ENCODE measurements at places on chromosomes 4 and X.

- peak overlapping the region; percentile 81 for H3K27ac ChIP-seq
- no peaks in the 10 kb centered on the region for H3K36me3 ChIP-seq
- H3K27me3 ChIP-seq: no peaks in the 10 kb centered on the region
- H3K4me1 ChIP-seq: peaks cover 22% of the 10 kb centered on the region
- no peak for DNase-seq
Measured at GRCh38 chr4:168717847-168718246, 221.0 kb downstream of the PALLD start.

DNA sequence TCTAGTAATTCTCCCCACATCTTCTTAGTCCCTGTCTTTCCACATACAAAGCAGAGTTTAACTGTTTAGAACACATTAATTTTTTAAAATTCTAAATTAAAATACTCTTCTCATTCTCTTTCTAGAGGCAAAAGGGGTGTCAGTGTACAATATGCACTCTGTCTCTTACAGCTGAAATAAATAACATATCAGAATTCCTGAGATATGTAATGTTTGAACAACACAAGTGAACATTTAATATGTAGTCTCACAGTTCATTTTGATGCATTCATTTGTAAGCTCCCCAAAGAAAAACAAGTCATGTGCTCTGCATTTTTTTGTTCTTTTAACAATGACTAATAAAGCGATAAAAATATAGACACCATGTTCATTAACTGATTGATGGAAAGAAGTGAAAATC is 19.7 kb upstream of the SULT1B1 start:
- no peak overlapping the region for H3K4me3 ChIP-seq
- H3K27ac ChIP-seq: no peak overlapping the region
- DNase-seq: no peak
- H3K36me3 ChIP-seq: no peaks in the 10 kb centered on the region

GRCh38 chrX:7891928-7892327 is 35.3 kb downstream of the PNPLA4 start:
- no peak overlapping the region for H3K27ac ChIP-seq
- H3K4me3 ChIP-seq: no peak overlapping the region
- no peaks in the 10 kb centered on the region for H3K4me1 ChIP-seq
- no peaks in the 10 kb centered on the region for H3K27me3 ChIP-seq
- peaks cover 8% of the 10 kb centered on the region for H3K36me3 ChIP-seq

DNA sequence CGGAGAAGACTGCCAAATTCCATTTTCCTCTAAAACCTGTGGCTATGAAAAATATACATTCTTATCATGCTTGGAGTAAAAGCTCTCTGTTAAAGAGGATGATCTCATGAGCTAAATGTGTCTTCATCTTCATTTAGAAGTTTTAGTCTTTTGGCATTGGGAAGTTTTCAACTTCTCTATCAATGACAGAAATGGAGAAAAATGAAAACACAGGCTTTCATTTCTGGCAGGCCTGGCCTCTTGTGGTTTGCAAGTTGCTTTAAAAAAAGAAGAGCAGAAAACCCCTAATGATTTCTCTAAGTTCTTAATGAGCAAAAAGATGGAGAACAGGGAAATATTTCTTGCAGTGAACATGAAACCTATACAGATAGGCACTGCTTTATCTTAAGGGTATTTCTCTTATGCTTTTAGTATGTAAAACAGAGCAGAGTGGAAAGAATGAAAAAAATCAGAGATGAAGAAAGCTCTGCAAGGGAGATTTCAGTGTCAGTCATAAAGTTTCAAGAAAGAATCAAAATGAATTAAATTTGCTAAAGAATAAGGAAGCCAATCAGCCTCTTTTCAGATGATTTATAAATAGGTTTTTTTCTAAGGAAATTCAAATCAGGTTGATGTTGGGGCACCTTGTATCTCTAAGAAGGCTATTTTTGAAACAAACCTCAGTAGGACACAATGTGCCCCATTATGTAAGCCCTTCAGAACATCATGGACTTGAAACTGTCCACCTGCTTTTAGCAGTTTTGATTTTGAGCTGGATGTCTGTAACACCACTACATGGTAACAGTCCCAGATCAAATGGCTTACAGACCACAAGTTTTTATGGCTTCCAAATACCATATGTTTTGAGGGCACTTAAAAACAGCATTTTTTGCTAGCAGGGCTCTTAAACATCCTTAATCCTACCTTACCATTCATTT is 225.0 kb downstream of the GRIA3 start:
- no peaks in the 10 kb centered on the region for H3K36me3 ChIP-seq
- H3K4me3 ChIP-seq: no peak overlapping the region
- H3K27ac ChIP-seq: peak overlapping the region; percentile 41
- no peak for DNase-seq

GRCh38 chr4:42570221-42570620 is 86.7 kb downstream of the ATP8A1 start:
- peak; percentile 69 for DNase-seq
- H3K27me3 ChIP-seq: no peaks in the 10 kb centered on the region
- no peak overlapping the region for H3K27ac ChIP-seq

- no peak overlapping the region for H3K4me3 ChIP-seq
- H3K4me1 ChIP-seq: no peaks in the 10 kb centered on the region
- H3K27ac ChIP-seq: no peak overlapping the region
- no peaks in the 10 kb centered on the region for H3K27me3 ChIP-seq
- DNase-seq: no peak
- H3K36me3 ChIP-seq: no peaks in the 10 kb centered on the region
Measured at GRCh38 chr4:107196312-107196711, 160.2 kb upstream of the DKK2 start.

DNA sequence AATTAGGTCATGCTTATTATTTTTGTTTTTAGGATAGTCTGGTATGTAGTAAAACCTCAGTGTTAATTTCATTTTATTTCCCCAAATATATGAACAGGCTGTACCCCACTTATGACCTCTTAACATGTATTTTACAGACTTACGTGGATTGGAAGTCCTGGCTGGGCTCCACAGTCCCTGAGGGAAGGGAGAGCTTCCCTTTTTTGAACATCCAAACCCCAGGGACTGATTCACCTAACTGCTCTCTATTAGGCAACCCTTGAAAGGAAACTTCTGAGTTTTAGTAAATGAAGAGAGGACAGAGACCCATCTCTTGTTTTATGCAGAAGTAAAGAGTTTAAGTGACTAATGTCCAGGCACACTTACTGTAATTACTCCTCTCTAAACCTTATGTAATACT is 233.1 kb upstream of the SPRY1 start:
- H3K27ac ChIP-seq: no peak overlapping the region
- H3K36me3 ChIP-seq: no peaks in the 10 kb centered on the region
- no peak overlapping the region for H3K4me3 ChIP-seq
- no peaks in the 10 kb centered on the region for H3K4me1 ChIP-seq

GRCh38 chr4:177182166-177182565 is 127.5 kb upstream of the NEIL3 start:
- H3K4me1 ChIP-seq: no peaks in the 10 kb centered on the region
- no peaks in the 10 kb centered on the region for H3K27me3 ChIP-seq
- no peak overlapping the region for H3K27ac ChIP-seq
- H3K4me3 ChIP-seq: no peak overlapping the region
- no peak for DNase-seq
- no peaks in the 10 kb centered on the region for H3K36me3 ChIP-seq

DNA sequence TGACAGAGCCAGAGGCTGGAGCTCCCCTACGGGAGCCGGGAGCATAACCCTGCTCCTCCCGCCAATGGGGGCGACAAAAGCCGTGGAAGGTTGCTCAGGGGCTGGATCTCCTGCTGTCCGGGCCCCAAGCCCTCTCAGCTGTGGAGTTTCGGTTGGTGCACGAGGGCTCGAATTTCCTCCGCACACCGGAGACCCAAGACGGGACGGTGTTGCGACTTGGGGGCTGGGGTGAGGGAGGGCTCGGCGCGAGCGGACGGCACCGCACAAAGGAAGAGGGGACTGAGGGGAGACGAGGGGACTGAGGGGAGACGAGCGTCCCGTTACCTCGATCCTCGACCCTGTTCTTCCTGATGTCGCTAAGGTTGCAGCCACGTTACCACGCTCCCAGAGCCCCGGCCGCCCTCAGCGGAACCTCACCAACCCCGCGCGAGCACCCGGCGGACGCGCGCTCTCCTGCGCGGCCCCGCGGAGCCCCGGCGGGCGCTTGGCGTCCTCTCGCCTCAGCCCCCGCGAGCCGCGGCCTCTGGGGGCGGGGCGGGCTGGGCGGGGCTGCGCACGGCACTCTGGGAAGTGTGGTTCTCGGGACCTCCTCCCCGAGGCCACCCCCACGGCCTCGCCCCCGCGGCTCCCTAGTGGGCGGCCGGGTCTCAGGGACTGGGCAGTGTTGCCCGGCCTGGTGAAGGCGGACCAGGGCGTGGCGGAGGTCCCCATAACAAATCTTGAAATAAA is at the start of gene KLHL8:
Gene KLHL8 (minus strand): TSS at position 525 of the 729 bp plus-strand sequence. CDS start 25,079 bp downstream, outside the sequence.
- DNase-seq: peak; percentile 78
- H3K4me1 ChIP-seq: peaks cover 14% of the 10 kb centered on the region
- peak within 1 kb of the TSS; percentile 89 for H3K27ac ChIP-seq
- H3K27me3 ChIP-seq: no peaks in the 10 kb centered on the region

DNA sequence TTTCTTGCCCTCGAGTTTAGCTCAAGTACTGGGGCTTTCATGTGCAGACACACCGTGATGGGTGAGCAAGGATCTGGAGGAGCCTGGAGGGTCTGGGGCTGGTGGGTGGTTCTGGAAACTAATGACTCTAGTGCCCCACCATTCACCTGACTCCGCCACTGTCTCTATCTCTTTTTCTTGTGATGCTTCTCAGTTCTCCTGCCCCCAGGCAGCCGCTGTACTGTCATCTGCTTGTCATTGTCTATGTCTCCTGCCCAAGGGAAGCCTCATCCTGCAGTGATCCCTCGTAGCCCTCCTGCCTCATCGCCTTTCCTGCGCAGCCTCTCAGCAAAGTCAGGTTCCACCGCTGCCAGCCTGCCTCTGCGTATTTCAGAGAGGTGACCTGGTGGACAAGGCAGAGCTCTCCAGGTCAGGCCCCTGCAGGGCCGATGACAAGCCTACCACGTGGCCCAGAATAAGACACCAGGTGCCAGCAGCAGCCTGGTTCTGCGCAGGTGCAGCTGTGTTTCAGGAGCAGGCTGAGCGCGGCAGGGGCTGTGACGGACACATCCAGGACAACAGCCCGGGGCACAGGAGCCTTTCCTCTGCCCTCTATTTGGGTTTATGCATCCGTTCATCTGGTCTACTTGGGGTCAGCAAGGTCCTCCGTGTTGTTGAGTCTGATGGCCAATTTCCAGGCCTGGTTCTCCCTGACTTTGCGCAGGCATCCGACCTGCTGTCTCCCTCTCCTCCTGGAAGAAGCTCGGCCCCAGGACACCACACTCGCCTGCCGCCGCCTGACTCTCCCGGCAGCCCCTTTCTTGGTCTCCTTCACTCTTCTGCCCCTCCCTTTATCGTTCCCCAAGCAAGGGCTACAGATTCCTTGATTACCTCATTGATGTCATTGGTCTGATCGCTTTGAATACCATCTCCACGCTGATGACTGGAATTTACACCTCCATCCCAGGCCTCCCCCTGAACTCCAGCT is 30.9 kb upstream of the CDKN2AIP start:
- DNase-seq: no peak
- no peaks in the 10 kb centered on the region for H3K27me3 ChIP-seq
- H3K36me3 ChIP-seq: no peaks in the 10 kb centered on the region

- H3K4me3 ChIP-seq: no peak overlapping the region
- peak; percentile 38 for DNase-seq
- no peaks in the 10 kb centered on the region for H3K27me3 ChIP-seq
- no peaks in the 10 kb centered on the region for H3K36me3 ChIP-seq
- no peaks in the 10 kb centered on the region for H3K4me1 ChIP-seq
- no peak overlapping the region for H3K27ac ChIP-seq
Measured at GRCh38 chrX:71998836-71999509, 88.3 kb downstream of the NHSL2 start.

DNA sequence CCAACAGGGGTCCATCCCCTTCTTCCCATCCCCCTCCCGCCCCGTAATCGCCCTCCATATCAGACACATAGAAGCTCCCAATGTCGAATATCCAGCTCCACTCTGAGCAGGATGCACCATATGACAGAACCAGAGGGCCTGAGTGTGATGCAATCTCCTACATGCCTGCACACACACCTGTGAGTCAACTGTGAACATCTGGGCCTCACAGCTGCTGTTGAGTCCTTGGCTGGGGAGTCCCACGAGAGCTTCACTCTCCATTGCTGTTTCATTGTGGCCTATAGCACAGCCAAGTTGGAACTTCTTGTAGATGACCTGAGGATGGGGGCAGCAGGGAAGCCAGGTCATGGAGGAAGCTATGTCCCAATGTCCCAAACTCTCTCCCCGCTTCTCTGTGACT is 8.2 kb downstream of the SLC38A5 start:
- no peak overlapping the region for H3K27ac ChIP-seq
- H3K4me3 ChIP-seq: no peak overlapping the region
- no peaks in the 10 kb centered on the region for H3K36me3 ChIP-seq
- no peak for DNase-seq
- no peaks in the 10 kb centered on the region for H3K27me3 ChIP-seq

DNA sequence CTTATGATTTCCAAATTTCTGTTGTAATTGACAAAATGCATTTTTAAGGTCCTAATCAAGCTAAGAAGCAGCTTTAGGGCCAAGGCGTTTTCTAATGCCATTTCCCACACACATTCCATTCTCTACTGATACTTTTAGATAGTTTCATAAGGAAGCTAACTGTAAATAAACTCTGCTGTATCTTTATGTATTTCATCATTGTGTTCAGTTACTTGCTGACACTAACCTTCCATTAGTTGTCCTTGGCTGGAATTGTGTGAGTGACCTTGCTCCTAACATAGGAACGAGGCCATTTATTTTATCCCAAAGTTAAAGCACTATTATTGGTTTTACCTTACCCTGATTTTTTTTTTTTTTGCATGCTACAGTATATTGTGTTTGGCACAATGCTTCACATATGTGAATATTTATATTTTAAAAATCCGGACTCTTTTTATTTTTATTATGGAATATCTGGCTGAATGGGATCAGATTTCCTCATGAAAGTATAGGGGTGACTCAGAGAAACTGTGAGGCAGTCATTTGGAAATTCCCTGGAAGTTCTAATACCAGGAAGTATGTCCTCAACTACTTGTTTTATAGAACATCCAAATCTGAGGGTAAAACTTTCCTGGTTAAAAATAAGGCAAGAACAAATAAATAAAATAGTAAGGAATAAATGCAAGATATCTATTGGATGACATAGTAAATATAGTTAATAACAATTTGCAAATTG is 62.7 kb upstream of the SORBS2 start:
- H3K27ac ChIP-seq: no peak overlapping the region
- DNase-seq: no peak
- H3K4me3 ChIP-seq: no peak overlapping the region
- H3K27me3 ChIP-seq: no peaks in the 10 kb centered on the region
- no peaks in the 10 kb centered on the region for H3K36me3 ChIP-seq

- no peaks in the 10 kb centered on the region for H3K4me1 ChIP-seq
- H3K4me3 ChIP-seq: no peak overlapping the region
- H3K27ac ChIP-seq: no peak overlapping the region
- peak; percentile 68 for DNase-seq
- H3K36me3 ChIP-seq: no peaks in the 10 kb centered on the region
Measured at GRCh38 chr4:82780752-82781231, 17.8 kb downstream of the SCD5 start.

DNA sequence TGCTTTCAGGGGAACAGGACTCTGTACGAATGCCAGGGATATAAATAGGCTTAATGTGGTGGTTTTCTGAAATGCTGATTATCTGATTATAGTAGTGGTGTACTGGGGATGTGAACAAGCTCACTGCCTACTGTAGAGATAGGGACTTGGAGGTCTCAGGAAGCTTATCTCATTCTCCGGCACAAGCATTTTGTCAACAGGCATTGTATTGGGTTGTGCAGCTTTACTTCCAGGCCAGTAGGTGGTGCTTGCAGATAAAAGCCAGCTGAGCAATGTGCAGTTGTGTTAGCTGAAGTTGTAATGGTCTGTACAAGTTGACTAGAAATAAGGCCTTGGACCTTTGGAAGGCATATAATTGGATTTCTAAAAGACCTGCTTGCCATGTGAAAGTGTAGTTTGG is 49.5 kb upstream of the TMLHE start:
- H3K27me3 ChIP-seq: no peaks in the 10 kb centered on the region
- DNase-seq: no peak
- no peak overlapping the region for H3K4me3 ChIP-seq
- no peaks in the 10 kb centered on the region for H3K36me3 ChIP-seq

All from tibial artery (tissue), 4 donors.